ENCODE measurements at places on chromosomes 6 and 20. TPM values are rescaled to one million over a fixed set of nuclear protein-coding genes. Genes with fewer than 3 reads are reported as not detected.

Gene VNN1
- not detected for total RNA-seq

Gene PACRG
- total RNA-seq: 0.59 TPM

Gene SLC22A2
- total RNA-seq: not detected

Gene RIPOR3
- 0.44 TPM for total RNA-seq

Gene TRAPPC3L
- total RNA-seq: not detected

Gene LGSN
- not detected for total RNA-seq

Gene COL21A1
- total RNA-seq: not detected

Gene PLCB1
- 13.7 TPM for total RNA-seq

Gene ANKRD60
- total RNA-seq: not detected

Gene FBXO9
- total RNA-seq: 62.4 TPM

DNA sequence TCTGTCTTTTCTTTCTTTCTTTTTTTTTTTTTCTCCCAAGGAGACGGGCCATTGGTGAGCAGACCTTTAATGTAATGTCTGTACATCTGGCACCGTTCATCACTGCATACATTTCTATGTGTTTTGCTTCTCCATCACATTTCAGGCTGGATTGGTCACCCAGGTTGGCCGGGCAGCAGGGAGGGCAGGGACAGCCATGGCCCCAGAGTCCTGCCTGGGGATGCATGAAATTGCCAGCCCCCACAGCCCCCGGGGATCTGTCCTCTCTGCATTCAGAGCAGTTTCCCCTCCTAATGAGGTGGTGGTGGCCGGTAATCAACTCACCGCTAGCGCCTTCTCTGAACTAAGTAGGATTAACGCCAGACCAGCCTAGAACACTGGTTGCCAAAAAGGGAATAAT lies 50.4 kb downstream of the APCDD1L start:
- DNase-seq: no peak

DNA sequence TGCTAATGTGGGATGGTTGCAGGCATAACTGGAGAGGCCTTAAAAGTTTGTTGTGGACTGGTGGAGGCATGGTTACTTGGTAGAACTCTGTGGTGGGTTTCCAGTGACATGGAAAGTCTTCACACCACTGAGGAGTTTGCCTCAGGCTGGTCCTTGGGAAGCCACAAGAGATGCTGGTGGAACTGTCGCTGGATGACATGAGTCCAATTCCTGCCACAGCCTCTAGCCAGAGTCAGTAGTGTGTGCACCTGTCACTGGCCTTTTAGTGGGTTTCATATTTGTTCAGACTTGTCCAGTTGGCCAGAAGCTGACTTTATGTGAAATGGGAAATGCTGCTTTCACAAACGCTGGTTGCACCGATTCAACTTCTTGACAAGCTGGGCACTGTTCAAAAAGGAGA lies 13.7 kb upstream of the SRSF12 start:
- DNase-seq: no peak

DNA sequence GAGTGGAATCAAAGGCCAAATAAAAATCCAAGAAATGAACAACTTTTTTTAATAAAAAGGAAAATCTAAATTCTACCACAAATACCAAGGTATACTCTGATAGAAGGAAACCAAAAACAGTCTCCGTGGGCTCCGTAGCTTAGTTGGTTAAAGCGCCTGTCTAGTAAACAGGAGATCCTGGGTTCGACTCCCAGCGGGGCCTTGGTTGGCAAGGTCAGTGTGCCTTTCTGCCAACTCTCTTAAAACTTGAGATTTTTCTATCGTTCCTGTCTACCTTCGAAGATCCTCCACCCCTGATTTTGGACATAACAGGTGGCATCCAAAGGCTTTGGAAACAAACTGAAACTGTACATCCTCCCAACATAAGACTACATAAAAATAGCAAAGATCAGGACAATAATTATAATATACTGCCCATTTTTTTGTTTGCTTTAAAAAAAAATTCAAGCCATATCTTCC lies 197.9 kb downstream of the TRIM27 start:
- DNase-seq: no peak

GRCh38 chr6:116158641-116159040 lies 32.7 kb upstream of the COL10A1 start:
- no peak for DNase-seq

GRCh38 chr6:33886673-33887144 lies 82.9 kb upstream of the MLN start:
- no peak for DNase-seq

- DNase-seq: no peak
These were observed 9.1 kb upstream of the MAP1LC3A start for GRCh38 chr20:34549291-34549928.

- no peak for DNase-seq
These were observed 15.7 kb upstream of the CD93 start for GRCh38 chr20:23101696-23102406.

DNA sequence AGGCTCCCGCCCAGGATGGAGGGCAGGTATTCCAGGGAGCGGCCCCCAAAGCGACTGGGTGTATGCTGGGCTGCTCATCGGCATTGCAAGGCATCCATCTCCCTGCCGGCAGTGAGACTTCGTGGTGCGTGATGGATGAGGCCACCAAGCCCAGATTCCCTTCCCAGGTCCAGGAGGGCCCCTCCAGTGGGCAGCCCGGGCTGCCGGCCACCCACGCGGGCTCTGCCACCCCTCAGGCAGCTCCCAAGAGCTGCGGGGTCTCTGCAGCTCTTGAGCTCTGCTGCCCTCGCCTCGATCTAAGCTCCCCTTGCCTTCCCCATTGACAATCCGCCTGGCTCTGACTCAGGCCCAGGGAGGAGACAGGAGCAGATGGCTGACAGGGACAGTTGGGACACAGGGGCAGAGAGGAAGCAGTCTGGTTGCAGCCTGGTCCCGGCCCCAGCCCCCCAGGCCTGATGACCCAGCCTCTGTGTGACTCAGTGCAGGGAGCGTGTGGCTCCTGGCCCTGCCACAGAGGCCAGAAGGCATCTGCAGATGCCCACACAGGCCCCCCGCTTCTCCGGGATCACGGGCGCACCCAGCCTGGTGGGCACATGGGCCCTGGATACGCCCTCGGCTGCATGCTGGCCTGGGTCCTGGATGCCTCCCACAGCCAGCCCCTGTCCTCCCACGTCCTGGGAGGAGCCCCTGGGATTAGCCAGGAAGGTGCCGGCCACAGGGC lies 33.0 kb downstream of the SLCO4A1 start:
- DNase-seq: no peak

GRCh38 chr20:40980106-40980827 lies 48.4 kb upstream of the TOP1 start:
- DNase-seq: no peak

DNA sequence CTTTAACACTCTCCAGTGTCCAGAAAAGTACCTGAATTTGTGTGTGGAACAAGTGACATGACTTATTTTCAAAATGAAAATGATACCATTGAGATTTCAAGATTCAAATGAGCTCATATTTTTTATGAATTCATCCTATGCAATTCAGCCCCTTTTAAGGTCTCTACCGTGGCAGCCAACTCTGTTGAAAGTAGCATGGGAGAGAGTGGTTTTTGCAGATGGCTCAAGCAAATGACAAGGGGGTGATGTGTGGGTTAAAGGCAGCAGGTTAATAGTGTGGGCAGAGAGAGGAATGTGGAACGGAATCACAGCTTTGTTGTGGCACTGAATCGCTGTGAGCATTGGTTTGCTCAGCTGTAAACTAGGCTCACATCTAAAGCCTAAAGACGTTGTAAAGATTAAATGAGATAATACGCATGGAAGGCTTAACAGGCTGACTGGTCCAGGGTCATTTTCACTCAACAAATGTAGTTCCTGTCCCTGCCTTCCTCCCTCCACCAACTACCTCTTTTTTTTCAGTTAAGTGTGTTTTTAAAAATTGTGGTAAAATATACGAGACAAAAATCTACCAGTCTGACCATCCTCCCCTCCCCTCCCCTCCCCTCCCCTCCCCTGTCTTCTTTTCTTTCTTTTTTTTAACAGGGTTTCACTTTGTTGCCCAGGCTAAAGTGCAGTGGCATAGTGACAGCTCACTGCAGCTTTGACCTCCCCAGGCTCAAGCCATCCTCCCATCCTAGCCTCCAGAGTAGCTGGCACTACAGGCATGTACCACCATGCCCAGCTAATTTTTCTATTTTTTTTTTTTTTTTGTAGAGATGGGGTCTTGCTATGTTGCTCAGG lies 114.7 kb upstream of the ZNF217 start:
- DNase-seq: no peak

DNA sequence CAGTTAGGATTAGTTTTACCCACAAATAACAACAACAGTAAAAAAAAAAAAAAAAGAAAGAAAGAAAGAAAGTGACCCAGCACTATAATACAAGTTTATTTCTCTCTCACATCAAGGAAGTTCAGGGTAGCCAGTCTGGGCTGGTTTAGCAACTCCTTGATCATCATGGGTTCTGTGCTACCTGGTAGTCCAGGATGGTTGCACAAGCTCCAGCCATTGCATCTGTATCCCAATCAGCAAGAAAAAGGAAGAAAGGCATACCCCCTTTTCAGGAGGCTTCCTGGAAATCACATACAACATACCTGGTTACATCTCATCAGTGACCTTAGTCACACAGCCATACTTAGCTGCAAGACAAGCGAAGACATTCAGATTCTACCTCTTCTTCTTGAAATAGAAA lies 128.5 kb downstream of the MTHFD1L start:
- no peak for DNase-seq

DNA sequence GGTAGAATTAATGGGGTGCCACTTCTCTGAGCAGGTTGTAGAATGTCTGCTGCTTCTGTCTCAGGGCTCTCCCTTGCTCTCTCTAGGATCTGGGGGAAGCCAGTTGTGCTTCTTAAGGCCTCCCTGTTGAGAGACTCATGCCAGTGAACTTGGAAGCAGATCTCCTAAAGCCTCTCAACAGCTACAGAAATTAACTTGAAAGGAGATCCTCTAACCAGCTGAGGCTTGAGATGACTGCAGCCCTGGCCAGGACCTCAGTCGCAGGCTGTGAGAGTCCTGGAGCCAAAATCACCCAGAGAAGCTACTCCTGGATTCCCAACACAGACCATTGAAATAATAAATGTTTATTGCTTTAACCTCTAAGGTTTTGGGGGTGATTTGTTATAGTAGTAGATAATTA lies 180.2 kb upstream of the MARCKS start:
- DNase-seq: no peak

- no peak for DNase-seq
These were observed 138.0 kb upstream of the TBX18 start for GRCh38 chr6:84902354-84902928.

DNA sequence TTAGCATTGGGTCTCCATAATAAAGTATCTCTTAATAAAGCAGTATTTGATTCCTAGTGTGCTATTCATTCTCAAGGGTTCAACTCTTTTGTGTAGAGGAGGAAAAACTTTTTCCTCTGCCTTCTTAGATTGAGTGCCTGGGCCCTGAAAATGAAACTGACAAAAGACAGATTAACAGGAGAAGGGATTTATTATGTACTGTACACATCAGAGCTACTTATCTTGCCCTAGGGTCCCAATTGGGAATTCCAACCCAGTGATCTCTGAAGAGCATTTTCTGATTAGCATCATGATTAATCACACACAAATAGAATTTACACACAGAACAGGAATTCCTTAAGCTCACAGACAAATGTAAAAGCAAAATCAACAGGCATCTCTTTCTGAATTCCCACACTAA lies 128.9 kb downstream of the CD164 start:
- DNase-seq: no peak

GRCh38 chr20:43492101-43492500 lies 15.4 kb upstream of the L3MBTL1 start:
- no peak for DNase-seq

DNA sequence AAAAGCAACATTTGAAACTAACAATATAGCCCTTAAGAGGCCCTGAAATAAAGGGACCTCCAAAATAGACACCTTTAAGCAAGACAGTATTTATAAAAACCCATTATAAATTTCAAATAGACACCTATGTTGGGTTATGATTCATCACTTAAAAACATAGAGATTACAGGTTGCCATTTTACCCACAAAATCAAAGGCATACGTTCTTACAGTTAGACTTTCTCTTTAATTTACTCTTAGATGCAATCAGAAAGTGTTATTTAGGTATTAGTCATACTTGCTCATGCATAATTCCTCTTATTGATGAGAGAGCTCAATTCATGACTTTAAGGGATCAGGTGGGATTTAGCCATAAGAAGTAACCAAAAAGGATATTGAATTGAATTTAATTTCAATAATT lies 51.5 kb upstream of the TMEM200A start:
- DNase-seq: no peak

DNA sequence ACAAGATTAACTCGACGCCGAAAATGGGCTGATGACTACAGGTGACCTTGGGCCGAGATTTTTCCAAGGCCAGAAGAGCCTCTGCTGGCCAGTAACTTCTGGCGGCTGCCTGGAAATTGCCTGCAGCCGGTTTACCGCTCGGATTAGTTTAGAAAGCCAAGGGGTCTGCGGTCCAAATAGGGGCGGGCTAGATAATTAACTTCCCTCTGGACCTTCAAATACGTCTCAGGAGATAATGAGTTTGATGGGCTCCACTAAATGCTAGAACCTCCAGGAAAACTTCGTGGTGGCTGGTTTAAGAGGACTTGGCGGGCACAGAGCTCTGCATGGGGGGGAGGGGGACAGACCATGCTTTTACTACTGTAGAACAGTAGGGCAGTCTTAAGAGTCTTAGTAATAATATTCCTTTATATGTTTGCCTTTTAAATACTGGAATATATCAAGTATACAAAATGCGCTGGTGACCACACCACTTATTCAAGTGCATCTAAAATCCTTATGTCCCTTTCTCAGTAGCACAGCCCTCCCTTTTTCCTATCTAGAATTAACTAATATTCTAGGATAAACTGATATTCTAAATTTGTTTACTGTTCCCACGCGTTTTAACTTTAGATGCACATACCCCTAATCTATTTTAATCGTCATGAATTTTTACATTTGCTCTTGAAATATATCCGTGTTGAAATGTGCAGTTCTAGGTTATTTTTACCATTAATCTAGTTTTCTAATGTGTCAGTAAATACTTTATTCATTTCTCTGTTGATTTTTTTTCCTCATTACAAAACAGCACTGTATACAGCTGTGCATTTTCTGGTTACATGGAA lies 107.5 kb upstream of the PRSS16 start:
- DNase-seq: no peak

- DNase-seq: no peak
These were observed 1.8 kb upstream of the DCBLD1 start for GRCh38 chr6:117480651-117481050.

DNA sequence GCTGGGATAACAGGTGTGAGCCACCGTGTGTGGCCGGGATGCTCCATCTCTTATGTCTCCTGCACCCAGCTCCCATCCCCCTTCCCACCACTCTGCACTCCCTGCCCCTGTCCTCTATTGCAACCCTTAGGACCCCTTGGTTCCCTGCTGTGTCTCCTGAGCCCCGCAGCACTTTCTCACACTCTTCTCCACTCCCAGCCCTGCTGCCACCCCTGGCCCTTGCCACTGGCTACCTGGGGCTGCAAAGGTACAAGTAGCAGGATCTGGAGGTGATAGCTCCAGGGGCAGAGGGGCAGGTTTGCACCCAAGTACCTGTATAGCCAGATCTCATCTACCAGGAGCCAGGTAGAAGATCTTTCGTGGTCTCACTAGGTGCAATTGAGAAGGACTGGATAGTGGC lies 6.6 kb upstream of the CPXM1 start:
- DNase-seq: no peak
